ENCODE measurements at places on chromosomes 3 and 15.

DNA sequence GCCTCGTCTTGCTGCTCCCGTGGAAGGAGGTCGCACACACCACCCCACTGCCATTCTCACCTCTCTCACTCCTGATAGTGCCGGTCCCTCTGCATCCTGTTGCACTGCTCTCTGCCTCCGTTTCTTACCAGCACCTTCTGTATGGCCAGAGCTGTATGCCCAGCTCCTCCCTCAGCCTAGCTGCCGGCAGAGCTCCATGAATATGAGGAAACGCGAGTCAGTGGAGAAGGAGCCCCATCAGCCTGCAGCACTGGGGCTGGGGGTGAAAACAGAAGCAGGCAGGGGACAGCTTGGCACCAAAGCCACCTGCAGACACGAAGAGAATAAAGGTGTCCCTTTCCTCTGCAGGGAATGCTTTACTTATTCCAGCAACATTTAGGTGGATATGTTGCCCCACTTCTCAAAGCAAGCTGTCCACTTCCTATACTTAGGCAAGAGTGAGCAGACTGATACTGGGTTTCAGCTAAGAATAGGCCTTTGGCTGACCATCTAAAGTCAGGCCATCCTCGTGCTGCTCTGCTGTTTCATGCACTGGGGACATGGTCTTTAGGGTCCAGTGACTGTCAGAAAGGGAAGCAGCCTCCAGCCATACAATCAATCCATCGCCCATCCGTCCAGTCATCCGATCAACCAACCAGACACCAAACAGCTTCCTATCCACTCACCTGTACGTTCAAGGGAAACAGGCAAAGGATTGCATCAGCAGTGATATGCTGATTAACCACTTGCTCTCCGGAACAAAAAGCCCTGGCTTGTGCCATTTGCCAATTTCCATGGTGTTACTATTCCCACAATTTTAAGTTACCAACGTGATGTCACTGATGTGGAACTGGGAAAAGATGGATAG, 222.7 kb downstream of the XXYLT1 start:
- DNase-seq, result no peak

DNA sequence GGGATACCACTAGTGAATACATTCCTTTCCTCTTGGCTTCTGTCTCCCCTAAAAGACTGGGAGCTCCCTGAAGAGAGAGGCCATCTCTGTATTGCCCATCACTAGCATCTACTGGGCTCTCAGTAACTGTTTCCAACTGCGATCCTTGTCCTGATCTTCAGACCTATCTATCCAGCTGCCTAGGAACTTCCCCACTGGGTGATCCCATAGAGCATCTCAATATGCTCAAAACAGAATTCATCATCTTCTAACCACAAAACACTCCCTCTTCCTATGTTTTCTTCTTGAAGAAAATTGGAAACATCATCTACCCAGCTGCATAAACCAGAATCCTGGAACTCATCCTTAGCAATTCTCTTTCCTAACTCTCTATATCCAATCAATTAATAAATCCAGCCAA, 54.6 kb downstream of the PLD1 start:
- DNase-seq, result no peak

DNA sequence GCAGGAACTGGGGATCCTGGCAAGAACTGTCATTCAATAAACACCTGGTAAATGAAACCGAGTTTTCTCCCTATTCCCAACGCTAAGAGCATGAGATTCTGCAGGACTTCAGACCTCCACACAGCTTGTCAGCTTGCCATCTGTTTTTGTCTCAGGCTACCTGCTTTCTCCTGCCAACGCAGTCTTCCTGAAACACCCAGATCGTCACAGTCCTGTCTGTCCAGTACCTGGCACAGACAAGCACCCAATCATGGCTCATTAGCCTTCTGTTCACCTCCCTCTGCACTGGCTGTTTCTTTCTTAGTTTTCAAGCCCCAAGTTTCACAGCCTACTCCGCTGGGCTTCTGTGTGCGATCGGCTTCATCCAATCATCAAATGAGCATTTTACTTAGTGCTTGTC, 5.0 kb downstream of the SLC12A8 start:
- no peak for DNase-seq

GRCh38 chr15:68610825-68611224, 32.0 kb downstream of the CORO2B start:
- DNase-seq, result no peak

GRCh38 chr3:134628884-134629283, 21.9 kb downstream of the KY start:
- no peak for DNase-seq

DNA sequence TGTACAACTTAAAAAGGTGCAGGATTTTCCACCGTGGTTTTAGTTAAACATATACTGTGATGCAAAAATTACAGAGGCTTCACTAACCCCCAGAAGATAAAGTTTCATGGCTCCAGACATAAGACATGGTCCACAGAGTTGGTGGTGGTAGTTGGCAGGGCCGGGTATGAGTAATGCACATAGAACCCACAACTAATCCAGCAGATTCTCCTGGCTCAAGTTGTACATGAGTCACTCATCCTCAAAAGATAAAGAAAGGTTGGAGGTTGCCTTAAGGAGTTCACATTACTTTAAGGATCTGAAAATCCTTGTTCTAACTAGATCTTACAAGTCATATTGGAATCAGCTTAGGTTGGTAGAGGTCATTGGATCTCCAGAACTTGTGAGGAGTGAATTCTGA, 98.3 kb upstream of the ZBTB20 start:
- no peak for DNase-seq

DNA sequence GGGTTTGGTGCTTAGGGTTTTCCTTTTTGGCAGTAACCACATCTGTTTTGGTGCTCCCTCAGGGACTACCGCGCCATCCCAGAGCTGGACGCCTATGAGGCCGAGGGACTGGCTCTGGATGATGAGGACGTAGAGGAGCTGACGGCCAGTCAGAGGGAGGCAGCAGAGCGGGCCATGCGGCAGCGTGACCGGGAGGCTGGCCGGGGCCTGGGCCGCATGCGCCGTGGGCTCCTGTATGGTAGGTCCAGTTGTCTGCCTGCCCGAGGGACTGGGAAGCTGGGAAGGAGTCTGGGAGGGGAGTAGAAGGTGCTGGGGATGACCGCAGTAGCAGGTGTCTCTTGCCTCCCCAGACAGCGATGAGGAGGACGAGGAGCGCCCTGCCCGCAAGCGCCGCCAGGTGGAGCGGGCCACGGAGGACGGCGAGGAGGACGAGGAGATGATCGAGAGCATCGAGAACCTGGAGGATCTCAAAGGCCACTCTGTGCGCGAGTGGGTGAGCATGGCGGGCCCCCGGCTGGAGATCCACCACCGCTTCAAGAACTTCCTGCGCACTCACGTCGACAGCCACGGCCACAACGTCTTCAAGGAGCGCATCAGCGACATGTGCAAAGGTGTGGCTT, 6.4 kb downstream of the MCM2 start:
- no peak for DNase-seq

- no peak for DNase-seq
Measured at GRCh38 chr3:131048030-131048429, 21.4 kb downstream of the NEK11 start.

GRCh38 chr15:82830427-82831173, 21.2 kb downstream of the WHAMM start:
- no peak for DNase-seq

DNA sequence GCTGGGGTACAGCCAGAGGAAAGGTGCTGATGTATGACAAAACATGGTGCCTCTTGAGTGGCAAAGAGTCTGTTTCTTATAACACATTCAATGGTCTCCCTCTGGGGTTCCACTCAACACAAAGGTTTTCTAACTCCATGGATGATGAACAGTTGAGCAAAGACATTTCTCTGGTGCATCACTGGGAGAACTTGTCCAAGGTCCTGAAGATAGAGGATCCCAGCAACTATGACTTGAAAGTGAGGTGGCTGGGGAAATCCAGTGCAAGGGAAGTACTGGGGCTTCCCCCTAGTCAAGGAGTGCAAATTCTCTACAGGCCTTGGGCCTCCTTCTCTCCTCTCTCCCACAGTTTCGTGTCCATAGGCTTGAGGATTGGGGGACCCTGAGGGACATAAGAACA, 431.1 kb downstream of the WDR72 start:
- no peak for DNase-seq

GRCh38 chr3:177062052-177062732, 135.1 kb downstream of the TBL1XR1 start:
- no peak for DNase-seq

DNA sequence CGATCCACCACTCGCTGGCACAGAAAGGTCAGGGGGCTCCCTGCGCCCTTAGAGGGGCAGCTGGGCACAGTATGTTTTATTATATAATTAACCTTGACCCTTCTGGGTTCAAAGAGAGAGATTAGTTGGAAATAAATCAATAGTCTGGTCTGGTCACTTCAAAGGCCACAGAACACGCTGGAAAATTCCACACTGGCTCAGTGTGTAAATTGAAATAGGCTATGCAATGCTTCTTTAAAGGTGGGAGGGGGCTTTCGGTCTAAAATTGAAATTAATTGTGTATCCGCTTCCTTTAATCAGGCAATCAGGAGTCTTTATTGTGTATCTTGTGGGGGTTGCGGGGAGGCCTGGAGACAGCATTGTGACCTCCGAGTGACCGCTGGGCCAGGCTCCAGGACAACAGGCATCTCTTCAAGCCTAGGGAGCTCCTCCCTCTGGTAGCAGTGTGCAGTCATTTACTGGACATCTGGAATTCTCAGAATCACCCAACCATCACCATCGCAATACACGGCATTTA, 8.0 kb downstream of the RNU5B-1 start:
- DNase-seq, result no peak

- DNase-seq, result no peak
Measured at GRCh38 chr3:162141272-162141791, 644.7 kb downstream of the OTOL1 start.

GRCh38 chr3:132679911-132680310, 19.8 kb downstream of the UBA5 start:
- DNase-seq, result no peak

DNA sequence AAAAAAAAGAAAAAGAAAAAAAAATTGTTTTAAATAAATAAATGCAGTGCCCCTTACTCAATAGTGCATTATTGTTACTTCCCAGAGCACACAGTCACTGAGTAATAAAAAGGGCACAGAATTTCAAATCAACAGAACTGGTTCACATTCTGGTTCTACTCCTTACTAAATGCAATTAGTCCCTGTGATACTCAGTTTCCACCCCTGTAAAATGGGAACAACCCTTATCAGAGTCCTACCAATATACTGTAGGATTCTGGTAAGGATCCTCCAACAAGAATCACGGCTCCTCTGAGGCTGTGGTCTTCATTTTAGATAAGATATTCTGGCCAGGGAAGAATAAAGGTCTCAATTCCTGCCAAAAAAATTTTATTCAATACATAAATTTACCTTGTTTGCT, 50.7 kb downstream of the ITGB5 start:
- no peak for DNase-seq

GRCh38 chr3:161694682-161695564, 198.3 kb downstream of the OTOL1 start:
- DNase-seq, result no peak

DNA sequence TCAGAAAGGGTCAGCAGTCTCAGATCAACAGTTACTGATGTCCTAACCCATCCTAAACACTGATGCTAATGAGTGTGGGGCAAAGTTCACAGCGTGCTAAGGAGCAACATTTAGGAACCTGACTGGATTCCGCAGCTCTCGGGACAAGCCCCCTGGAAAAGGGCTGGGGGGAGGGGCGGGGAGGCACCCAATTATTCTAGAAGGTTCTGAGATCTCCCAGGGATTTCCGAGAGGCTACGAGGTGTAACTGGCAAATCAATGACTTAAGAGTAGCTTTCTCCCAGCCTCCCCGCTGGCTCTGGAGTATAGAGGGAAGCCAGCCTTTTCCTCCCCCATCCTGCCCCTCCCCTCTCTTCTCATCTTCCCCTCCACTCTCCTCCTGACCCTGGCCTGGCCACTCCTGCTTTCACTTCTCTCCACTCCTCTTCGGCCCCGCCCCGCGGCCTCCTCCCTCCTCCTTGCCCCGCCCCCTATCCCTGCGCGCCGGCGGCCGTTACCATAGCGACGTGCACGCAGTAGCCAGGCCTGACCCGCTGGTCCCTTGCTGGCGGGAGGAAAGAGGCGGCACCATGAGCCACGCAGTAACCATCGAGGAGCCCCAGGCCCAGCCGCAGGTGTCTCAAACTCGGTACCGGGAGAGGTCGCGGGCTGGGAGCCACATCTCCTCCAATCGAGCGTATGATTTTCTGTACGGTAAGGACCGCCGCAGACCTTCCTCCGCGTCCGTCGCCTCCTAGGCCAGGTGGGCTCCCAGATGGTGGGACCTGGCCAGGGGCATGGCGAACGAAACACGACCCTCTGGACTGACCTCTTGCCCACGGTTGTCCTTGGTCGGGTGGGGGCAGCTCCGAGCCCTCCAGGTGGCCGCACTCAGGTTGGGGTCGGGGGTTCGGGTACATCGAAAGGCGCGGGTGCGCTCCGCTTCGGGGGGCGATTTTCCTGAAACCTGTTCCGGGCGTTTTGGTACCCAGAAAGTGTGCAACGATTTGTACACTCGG, at the start of gene CFAP91:
CFAP91 (plus strand) TSS at position 493 of the 998 bp plus-strand sequence; CDS start at position 570, 77 bp downstream.
- DNase-seq, result peak; percentile 89

All from activated naive CD8-positive, alpha-beta T cell treated with anti-CD3 and anti-CD28 coated beads, Interleukin-2, amount 50 U/mL, for 24 hours (primary cell).